ENCODE measurements at places on chromosomes 2 and 18.
A peak's percentile ranks its signal among the peaks of the same experiment; 100 is the strongest.

DNA sequence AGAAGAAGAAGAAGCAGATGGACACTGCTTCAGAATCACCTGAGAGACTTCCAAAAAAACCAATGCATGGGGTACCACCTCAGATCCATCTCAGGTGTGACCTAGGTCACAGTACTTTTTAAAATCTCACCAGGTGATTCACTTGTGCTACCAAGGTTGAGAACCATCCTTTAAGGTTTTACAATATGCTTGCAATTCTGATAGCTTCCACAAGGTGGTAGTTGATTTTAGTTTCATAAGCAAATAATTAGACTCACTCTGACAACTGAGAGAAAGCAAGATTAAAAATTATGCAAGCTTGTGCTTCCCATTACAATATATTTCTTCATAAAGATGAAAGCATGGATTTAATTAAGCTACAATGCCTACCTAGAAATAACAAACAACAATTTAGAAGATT, 355.1 kb downstream of the EN1 start:
- DNase-seq: no peak
- no peak overlapping the region for H3K27ac ChIP-seq
- no peaks in the 10 kb centered on the region for H3K36me3 ChIP-seq
- no peak overlapping the region for H3K4me3 ChIP-seq

- no peak for DNase-seq
- no peaks in the 10 kb centered on the region for H3K4me1 ChIP-seq
- no peaks in the 10 kb centered on the region for H3K27me3 ChIP-seq
- no peak overlapping the region for H3K4me3 ChIP-seq
- H3K36me3 ChIP-seq: no peaks in the 10 kb centered on the region
Measured at GRCh38 chr2:127429291-127429690, 11.1 kb downstream of the PROC start.

DNA sequence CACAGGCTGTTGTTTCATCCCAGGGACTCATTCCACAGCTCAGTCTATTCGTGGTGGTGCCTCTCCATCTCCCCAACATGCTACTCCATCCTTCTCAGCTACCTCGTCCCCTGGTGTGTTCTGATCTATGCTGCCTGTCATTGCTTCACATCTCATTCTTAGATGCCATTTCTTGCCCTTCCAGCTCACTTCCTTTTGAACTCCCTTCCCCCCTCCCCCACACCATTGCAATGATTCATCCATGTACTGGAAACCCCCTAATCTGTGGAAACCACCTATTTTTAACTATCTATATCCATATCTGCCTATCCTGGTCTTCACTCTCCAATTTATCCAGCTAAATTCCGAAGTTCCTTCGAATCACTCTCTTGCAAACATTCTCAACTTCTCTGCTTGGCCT, 65.7 kb upstream of the PARD3B start:
- H3K27me3 ChIP-seq: no peaks in the 10 kb centered on the region
- no peaks in the 10 kb centered on the region for H3K36me3 ChIP-seq
- H3K4me3 ChIP-seq: no peak overlapping the region

DNA sequence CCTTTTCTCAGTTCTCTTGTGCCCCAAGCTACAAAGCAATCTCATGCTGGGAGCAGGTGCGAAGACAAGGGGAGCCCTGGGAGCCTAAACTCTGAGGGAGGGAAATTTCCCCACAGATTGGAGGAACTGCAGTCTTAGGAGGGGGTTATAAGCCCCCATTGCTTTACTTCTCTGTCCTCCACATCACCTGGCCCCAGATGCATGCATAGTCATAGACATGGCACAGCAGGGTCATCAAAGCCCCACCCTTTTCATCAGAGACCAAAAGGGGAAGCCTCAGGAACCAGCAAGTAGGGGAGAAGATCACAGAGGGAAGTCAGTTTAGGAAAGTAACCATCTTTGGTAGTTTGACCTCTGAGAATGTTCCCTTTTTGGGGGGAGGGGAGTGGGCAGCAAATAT, 33.7 kb downstream of the LANCL1 start:
- peak overlapping the region; percentile 43 for H3K27ac ChIP-seq
- no peak overlapping the region for H3K4me3 ChIP-seq
- H3K36me3 ChIP-seq: peaks cover 8% of the 10 kb centered on the region
- H3K27me3 ChIP-seq: no peaks in the 10 kb centered on the region
- DNase-seq: peak; percentile 21

DNA sequence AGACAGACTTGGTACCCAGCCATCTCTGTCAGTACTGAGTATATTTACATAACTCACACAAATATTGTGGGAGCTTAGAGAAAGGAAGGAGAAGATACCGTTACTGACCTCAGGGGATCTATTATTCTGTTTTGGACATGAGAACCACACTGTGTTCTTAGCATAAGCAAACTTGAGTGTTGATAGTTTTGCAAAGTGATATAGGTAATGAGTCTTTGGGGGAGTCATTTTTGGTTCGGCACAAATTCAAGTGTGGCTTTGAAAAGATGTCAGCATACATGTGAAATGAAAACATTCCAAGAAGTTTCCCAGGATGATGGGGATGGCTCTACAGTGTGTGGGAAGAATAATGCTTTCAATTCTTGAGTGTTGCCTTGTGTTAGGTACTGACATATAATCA, 24.1 kb downstream of the SMARCAL1 start:
- no peak for DNase-seq
- H3K36me3 ChIP-seq: peaks cover 95% of the 10 kb centered on the region
- H3K4me3 ChIP-seq: no peak overlapping the region
- no peaks in the 10 kb centered on the region for H3K4me1 ChIP-seq

- no peak for DNase-seq
- H3K27ac ChIP-seq: no peak overlapping the region
- no peaks in the 10 kb centered on the region for H3K36me3 ChIP-seq
- no peak overlapping the region for H3K4me3 ChIP-seq
Measured at GRCh38 chr2:38120264-38120592, 44.3 kb upstream of the CYP1B1 start.

GRCh38 chr2:219973136-219973535, 345.7 kb downstream of the SLC4A3 start:
- no peaks in the 10 kb centered on the region for H3K4me1 ChIP-seq
- H3K4me3 ChIP-seq: no peak overlapping the region
- H3K36me3 ChIP-seq: no peaks in the 10 kb centered on the region
- DNase-seq: no peak
- no peaks in the 10 kb centered on the region for H3K27me3 ChIP-seq

GRCh38 chr2:192029089-192029488, 165.6 kb downstream of the TMEFF2 start:
- DNase-seq: no peak
- H3K4me1 ChIP-seq: no peaks in the 10 kb centered on the region
- H3K27ac ChIP-seq: no peak overlapping the region
- H3K27me3 ChIP-seq: no peaks in the 10 kb centered on the region
- no peaks in the 10 kb centered on the region for H3K36me3 ChIP-seq

- no peaks in the 10 kb centered on the region for H3K4me1 ChIP-seq
- no peak overlapping the region for H3K27ac ChIP-seq
- no peaks in the 10 kb centered on the region for H3K27me3 ChIP-seq
- H3K36me3 ChIP-seq: no peaks in the 10 kb centered on the region
- H3K4me3 ChIP-seq: no peak overlapping the region
- DNase-seq: no peak
Measured at GRCh38 chr2:237217995-237218616, 132.4 kb downstream of the COPS8 start.

GRCh38 chr18:2597639-2598038, 26.3 kb downstream of the NDC80 start:
- no peaks in the 10 kb centered on the region for H3K27me3 ChIP-seq
- peak overlapping the region; percentile 1 for H3K27ac ChIP-seq
- no peak for DNase-seq
- no peak overlapping the region for H3K4me3 ChIP-seq

DNA sequence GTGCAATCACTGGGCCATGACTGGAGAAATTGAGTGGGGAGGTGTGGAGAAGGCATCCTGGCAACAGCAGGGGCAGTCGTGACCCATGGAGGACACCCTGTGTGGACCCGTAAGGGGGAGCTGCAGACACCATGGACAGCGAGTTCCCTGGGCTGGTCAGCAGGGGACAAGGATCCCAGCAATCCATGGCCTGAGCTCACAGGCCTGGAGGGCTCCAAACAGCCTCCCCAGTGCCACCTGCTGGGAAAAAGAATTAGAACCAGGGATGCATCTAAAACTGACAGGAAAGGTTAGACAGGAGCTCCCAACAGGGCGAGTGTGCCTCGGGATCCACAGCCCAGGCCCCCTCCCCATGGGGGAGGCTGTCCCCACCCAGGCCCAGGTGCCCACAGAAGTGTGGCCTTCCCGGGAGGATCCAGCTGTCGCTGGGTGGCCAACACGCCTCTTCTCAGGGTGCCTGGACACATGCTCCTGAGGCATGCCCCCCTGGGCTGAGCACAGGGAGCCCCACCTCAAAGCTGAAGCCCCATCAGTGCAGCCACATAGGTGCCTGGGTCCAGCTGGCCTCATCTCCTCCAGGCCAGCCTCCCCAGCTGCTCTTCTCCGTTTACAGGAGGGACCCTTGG, 20.5 kb upstream of the KIF1A start:
- H3K27me3 ChIP-seq: no peaks in the 10 kb centered on the region
- no peaks in the 10 kb centered on the region for H3K4me1 ChIP-seq

DNA sequence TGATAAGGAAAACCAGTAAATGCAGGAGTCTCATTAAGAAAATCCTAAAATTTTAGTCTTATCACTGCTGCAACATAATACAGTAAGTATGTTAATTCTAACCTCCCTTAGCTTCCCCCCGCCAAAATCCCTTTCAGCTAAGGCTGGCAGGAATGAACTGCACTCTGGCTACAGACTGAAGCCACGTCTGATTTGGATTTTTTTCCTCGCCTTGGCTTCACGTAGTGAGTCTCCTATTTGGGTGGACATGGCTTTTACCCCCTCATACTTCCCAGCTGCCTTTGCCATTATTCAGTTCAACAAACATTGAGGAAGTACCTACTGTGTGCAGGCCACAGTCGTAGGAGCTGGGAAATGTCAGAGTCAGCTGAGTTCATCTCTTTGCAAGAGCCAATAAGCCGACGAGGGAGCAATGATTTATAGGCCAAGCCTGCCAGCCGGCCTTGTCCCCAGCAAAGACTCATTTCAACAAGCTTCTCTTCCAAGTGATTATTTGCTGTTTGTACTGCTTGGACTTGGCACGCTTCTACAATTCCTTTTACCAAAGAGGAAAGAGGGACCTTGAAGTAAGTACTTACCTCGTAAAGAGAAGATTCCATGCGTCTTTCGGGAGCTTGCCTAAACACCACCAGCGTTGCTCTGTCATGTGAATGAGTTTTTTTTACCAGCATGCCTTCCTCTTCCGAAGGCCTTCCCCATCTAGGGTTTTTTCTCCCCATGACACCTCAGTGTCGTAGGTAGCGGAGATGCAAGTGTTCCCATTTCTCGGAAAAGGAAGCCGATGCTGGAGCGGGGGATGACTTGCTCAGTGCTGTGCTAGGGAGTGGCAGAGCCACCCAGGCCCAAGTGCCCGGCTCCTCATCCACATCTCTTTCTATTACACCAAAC, 138.6 kb downstream of the KLHL29 start:
- no peaks in the 10 kb centered on the region for H3K36me3 ChIP-seq
- no peak overlapping the region for H3K4me3 ChIP-seq
- H3K27ac ChIP-seq: no peak overlapping the region
- H3K27me3 ChIP-seq: no peaks in the 10 kb centered on the region
- DNase-seq: no peak

DNA sequence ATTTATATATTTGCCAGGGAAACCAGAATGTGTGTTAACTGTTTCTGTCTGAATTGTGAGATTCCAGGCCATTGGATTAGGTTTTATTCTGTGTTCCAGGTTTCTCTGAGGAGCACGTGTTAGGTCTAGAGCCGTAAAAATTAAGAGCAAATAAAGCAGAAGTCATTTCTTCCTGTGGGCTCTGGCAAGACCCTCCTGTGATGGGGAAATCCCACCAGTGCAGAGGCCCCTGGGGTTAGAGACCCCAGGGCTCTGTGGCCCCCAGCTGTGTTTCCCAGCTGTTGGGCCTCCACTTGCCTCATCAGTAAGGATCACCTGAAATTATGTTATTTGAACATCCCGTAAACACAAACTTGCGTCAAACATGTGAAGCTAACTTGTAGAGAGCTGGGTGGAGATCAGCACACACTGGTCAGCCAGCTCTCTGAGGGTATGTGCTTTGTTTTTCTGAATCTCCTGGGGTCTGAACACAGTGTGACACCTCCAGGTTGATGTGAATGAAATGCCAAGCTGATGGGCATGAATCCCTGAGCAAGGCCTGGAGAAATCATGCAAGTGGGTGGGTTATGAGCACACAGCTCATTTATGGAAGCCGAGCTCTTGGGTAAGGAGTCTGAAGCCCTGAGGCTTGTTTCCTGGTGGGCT, 50.3 kb downstream of the HK2 start:
- H3K27ac ChIP-seq: peak overlapping the region; percentile 13
- peaks cover 100% of the 10 kb centered on the region for H3K36me3 ChIP-seq
- no peak overlapping the region for H3K4me3 ChIP-seq
- DNase-seq: no peak

GRCh38 chr2:83364264-83364663, 1094.8 kb downstream of the SUCLG1 start:
- H3K4me1 ChIP-seq: no peaks in the 10 kb centered on the region
- DNase-seq: no peak
- no peak overlapping the region for H3K4me3 ChIP-seq
- H3K27ac ChIP-seq: no peak overlapping the region
- H3K27me3 ChIP-seq: no peaks in the 10 kb centered on the region

- no peak for DNase-seq
- no peaks in the 10 kb centered on the region for H3K27me3 ChIP-seq
- H3K4me1 ChIP-seq: no peaks in the 10 kb centered on the region
- H3K27ac ChIP-seq: no peak overlapping the region
- peaks cover 79% of the 10 kb centered on the region for H3K36me3 ChIP-seq
Measured at GRCh38 chr2:135167273-135167672, 115.2 kb downstream of the RAB3GAP1 start.

- H3K4me1 ChIP-seq: no peaks in the 10 kb centered on the region
- H3K27ac ChIP-seq: no peak overlapping the region
- H3K36me3 ChIP-seq: no peaks in the 10 kb centered on the region
- no peak for DNase-seq
- no peak overlapping the region for H3K4me3 ChIP-seq
Measured at GRCh38 chr18:77316641-77317040, 67.0 kb downstream of the GALR1 start.

DNA sequence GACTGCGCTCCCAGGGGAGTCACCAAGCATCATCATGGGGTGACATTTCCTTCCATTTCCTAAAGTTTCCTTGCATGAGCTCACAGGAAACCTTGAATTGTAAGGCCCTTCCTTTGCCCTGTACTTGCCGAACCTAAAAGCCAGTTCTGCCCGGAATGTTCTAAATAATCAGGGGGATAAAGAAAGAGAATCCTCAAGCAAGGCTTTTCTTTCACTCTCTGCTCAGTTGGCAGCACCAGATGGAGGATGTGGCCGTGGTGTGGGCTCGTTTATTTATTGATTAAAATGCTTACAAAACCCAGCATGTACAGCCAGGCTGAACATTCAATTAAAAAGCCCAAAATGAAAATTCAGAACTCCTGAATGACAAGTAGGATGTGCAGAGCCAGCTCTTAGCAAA, 170.5 kb downstream of the SH3RF3 start:
- no peaks in the 10 kb centered on the region for H3K27me3 ChIP-seq
- peaks cover 6% of the 10 kb centered on the region for H3K4me1 ChIP-seq
- DNase-seq: no peak
- H3K4me3 ChIP-seq: no peak overlapping the region

- no peaks in the 10 kb centered on the region for H3K27me3 ChIP-seq
- no peak for DNase-seq
- no peaks in the 10 kb centered on the region for H3K36me3 ChIP-seq
- peaks cover 22% of the 10 kb centered on the region for H3K4me1 ChIP-seq
- no peak overlapping the region for H3K27ac ChIP-seq
Measured at GRCh38 chr2:10016802-10017258, 26.5 kb upstream of the KLF11 start.

- no peak overlapping the region for H3K27ac ChIP-seq
- DNase-seq: no peak
- H3K27me3 ChIP-seq: no peaks in the 10 kb centered on the region
- H3K4me3 ChIP-seq: no peak overlapping the region
- H3K4me1 ChIP-seq: no peaks in the 10 kb centered on the region
- H3K36me3 ChIP-seq: no peaks in the 10 kb centered on the region
Measured at GRCh38 chr18:30457156-30457555, 585.4 kb downstream of the DSC3 start.

Measured in CD14-positive monocyte (primary cell).